NCI-H2029 treated with DMSO at 0.1 percent for 48 hours (cell line): ENCODE measurements at places on chromosomes 1 and 21.

GRCh38 chr1:38997034-38997900 lies 6.2 kb downstream of the AKIRIN1 start:
- no peak for DNase-seq

DNA sequence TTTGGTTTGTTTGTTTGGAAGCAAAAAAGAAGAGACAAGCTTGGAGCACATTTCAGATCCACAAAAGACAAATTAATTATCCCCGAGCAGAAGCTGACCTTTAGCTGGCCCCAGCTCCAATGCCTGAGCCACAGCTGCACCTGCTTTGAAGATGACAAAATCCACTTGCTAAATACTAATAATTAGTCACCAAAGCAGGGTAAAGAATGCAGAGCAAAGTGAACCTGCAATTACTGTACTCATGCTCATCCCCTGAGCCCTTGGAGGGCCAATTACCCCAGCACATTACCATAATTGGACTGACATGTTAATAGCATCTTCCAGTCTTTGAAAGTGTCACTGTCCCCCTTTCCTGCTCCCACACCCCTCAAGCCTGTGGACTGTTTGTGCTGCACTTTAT lies 38.2 kb upstream of the KCND3 start:
- no peak for DNase-seq

DNA sequence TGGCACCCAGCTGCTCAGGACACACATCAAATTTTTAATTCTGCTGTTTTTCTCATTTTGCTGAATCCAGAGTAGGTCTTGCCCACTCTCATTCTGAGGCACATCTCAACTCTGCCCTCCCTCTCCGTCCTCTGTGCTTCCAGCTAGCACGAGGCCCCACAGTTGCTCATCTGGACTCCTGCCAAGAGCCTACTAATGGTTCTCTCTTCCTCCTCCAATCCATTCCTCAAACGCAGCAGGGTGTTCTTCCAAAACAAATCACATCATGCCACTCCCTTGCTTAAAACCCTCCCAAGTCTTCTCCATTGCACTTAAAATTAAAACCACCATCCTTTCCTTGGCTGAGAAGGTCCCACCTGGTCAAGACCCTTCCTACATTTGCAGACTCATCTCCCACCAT lies 49.8 kb upstream of the SCAF4 start:
- DNase-seq = peak; percentile 43

DNA sequence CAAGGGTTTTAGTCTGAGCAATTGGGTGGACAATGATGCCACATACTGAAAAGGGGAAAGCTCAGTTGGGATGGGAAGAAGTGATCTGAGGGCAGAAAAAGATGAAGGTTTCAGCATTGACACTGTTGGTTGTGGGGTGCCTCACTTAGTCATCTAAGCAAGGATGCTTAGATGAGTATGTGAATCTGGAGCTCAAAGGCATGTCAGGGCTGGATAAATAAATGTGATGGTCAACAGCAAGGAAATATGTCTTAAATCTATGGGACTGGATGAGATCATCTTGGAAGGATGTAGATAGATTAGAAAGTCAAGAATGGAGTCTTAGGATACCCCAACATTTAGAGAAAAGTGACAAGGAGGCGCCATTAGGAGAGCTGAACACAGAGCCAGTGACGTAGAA lies 114.6 kb downstream of the ZBTB18 start:
- no peak for DNase-seq

DNA sequence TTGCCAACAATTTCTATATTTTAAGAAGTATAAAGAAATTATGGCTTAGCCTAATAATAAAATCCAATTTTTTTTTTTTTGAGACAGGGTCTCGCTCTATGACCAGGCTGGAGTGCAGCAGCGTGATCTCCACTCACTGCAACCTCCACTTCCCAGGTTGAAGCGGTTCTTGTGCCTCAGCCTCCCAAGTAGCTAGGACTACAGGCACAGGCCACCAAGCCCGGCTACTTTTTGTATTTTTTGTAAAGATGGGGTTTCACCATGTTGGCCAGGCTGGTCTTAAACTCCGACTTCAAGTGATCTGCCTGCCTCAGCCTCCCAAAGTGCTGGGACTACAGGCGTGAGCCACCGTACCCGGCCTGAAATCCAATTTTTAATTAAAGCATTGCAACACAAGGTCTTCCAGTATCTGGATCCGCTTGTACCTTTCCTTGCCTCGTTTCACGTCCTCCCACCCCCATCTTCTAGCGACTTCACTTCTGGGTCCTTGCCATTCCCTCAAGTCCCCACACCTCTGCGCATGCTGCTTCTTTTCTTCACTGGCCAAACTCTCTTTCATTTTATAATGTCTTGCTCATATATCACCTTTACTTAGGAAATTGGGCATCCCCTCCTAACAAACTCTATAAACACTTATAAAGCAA lies 2.3 kb downstream of the FUBP1 start:
- no peak for DNase-seq
